Skeletal muscle cell (primary cell): ENCODE measurements at places on chromosomes 2 and 18.
A peak's percentile ranks its signal among the peaks of the same experiment; 100 is the strongest.

DNA sequence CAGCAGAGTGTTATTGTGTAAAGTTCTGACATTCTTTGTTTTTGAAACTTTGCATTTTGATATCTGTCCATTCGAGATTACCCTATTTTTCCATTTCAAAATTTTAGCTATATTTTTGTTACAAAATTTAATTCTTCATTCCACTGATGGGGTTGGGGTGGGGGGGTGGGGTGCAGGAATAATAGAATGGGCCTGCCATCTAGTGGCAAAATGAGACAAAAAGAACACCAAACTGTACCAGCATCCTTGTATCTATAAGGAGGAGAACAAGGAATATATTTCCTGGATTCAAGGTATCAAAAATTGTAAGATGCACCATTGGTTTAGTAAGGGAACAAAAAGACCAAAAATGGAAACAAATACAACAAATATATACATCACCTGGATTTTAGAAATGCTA is 27.9 kb upstream of the TTR start:
- no peak for DNase-seq

DNA sequence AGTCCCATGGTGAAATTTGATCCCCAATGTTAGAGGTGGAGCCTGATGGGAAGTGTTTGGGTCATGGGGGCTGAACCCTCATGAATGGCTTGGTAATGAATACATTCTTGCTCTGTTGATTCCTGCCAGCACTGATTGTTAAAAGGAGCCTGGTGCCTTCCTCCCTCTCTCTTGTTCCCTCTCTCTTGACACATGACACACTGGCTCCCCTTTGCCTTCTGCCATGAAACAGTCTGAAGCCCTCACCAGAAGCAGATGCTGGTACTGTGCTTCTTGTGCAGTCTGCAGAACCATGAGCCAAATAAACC is 30.6 kb upstream of the EPC2 start:
- DNase-seq: no peak

GRCh38 chr2:74653589-74653984 is 460 bp upstream of the SEMA4F start:
- no peak for DNase-seq

GRCh38 chr2:231785822-231786176 is 446 bp upstream of the COPS7B start:
- no peak for DNase-seq

DNA sequence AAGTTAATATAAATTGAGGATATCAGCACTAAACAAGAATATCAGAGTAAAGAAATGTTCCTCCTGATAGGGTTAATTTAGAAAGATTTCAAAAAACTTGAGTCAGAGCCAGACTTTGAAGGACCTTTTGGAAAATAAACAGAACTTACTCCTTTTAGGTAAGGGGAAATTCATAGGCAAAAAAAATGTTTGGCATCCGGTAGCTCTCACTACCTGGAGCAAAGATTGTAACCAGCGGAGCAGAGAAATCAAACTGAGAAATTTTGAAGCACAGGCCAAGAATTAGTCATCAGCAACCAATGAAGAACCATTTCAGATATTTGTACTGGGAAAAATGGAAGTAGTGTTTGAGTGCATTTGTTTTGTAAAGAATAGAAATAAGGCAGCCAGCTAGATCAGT is 113.0 kb downstream of the ICA1L start:
- no peak for DNase-seq

DNA sequence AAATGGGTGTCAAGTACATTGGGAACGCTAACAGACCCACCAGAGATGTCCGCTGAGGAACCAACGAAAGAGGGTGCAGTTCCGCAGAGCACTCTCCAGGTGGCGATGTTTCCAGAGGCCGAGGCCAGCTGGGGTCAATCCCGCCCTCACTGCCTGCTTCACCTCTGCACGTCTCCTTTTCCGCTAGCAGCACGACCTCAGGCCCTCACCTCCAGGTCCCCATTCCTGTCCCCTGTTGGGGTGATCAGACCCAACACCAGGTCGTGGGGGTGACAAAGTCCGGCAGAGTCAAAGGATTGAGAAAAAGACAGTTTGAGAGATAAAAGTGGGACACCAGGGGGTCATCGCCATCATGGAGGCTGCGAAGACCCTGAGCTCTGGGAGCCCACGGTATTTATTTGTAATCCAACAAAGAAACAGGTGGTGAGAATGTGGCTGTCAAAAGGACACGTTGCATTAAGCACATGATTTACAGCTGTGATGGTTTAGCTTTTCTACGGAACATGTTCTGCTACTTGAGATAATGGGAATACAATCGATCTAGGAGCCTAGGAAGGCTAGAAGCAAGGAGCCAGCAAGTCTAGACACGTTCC is 27.3 kb downstream of the ZAP70 start:
- no peak for DNase-seq

DNA sequence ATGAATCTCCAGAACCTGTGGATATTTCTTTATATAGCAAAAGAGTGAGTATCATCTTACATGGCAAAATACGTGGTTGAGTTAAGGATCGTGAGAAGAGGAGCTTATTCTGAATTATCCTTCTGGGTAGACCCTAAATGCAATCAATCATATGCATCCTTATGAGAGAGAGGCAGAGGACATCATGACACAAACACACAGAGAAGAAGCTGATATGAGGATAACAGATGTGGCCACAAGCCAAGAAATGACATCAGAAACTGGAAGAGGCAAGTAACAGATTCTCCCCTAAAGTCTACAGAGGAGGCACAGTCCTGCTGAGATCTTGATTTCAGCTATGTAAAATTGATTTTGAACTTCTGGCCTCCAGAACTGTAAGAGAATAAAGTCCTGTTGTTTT is 730.2 kb upstream of the ZNF804A start:
- peak; percentile 7 for DNase-seq

DNA sequence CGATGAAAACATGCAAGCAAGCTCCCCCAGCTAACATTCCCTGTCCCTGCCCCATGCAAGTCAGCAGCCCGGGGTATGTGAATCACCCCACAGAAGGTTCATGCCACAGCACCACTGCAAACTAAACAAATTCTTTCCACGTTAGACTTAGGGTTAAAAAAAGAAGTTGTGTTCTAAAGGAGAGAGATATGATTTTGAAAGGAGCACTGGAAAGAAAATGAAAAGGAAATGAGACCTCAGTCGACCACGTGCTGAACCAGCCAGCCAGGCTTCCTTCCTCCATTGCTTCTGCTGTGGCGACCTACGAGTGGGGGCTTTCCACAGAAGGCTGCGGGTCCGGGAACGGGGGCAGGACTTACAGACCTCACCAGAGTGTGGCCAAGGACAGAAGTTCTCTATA is 52.0 kb downstream of the ARL4C start:
- DNase-seq: peak; percentile 55
